Astrocyte of the spinal cord (primary cell): ENCODE measurements at places on chromosomes 6 and 20.

DNA sequence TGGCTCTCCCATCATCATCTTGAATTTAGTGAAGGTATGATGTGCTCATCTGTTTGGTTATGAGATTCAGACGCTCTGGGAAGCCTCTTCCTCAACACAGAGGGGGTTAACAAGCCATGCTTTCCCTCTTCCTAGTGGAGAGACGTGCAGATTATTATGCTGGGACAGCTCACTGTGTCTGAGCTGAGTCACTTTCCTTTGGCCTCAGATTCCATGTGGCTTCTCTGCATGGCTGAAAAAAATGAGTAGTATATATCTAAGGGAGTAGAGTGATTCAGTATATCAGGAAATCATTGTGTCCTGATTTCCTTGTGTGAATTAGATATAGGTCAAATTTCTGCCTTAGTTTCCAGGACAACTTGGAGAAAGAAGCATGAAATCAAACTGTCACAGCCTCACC, 52.6 kb downstream of the FIG4 start:
- DNase-seq: peak; percentile 83

DNA sequence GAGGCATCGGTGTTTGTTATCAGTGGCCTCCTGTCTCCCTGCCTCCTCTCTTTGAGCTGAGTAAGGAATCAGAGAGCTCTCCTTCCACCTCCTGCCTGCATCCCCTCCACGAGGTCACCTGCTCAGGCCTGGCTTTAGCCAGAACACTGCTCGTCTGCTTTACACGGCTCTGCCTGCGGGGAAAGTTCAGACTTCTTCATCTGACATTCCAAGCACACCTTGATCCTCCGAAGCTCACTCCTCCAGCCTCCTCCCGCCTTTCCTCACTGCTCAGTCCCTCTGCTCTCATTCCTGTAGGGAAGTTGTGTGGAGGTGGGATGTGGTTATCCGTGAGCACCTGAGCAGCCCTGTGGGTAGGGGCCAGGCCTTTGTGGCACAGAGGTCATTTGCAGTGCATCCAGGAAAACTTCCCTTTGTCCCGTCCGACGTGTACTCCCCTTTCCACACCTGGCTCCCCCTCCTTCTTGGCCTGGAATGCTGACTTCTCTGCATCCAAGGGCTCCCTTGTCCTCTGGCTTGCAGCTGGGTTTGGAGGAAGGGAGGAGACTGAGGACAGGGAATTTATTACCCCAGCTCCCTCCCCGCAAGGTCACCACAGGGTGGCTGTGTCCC, 12.8 kb upstream of the CCDC167 start:
- no peak for DNase-seq

- DNase-seq: peak; percentile 51
These were observed 205.7 kb downstream of the DOK5 start for GRCh38 chr20:54680872-54681619.

- no peak for DNase-seq
These were observed 1395.7 kb upstream of the EYS start for GRCh38 chr6:67102743-67103142.

DNA sequence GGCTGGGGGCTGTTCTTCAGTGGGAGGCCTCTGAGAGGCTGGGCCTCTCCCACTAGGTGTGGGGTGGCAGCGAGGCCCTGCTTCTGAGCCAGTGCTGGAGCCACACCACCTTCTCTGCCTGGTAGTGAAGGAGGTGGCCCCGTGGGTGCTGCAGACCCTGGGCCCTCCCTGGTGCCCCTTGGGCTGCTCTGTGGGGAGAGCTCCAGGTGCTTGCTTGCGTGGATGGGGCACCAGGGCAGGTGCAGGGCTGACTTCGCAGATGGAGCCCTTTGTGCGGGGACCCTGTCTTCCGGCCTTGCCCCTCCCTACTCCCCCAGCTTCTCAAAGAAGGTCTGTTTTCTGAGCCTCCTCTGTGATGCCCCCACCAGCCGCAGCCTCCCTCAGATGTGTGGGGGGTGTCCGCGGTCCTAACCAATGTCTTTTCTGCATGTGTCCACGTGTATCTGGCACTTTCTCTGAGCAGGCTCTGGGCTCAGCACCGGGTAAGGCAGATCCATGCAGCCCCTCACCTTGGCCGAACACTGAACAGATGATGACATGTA, 17.2 kb upstream of the MYT1 start:
- no peak for DNase-seq

DNA sequence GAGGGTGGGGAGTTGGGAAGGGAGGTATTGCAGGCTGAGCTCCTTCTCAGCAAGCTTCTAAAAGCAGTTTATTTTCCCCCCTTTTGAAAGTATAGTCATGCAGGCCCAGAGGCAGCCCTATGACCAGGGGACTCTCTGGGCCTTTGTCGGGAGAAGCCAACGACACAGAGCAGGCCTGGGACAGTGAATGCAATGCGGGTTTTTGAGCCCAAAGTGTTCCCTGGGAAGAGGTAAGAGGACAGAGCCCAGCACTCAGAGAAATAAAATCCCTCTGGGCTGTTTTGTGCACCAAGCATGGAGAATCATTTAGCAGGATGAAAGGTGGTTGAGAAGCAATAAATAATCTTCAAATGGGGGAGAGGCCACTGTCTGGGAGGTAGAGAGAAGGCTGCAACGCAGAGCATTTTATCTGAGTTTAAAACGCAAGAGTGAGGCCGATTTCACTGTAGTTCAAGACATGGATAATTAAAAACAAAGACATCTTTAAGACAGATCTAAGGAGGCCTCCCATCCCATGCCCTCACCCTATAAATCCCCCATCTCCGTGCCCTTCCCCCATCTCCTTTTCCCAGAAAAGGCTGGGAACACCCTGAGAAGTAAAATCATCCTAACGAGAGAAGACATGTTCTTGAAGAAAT, 237.5 kb downstream of the CDC5L start:
- no peak for DNase-seq

GRCh38 chr20:43665466-43666176, 1.3 kb upstream of the MYBL2 start:
- DNase-seq: no peak

DNA sequence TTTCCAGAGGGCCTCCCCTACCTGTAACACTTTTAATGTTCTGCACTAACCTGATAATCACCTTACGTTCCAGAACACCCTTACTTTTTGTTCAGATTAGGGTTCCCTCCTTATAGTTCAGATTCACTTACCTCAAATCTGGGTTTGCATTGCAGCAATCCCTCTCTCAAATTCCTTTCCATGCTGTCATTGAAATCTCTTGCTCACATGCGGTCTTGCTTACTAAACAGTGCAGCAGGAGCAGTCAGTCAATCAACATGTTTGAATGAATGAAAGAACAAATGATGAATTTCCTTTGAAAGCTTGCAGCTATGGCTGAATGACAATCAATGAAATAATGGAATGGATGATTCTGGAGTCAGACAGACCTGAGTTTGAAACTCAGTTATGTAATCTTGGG, 200.1 kb downstream of the HIVEP2 start:
- no peak for DNase-seq

DNA sequence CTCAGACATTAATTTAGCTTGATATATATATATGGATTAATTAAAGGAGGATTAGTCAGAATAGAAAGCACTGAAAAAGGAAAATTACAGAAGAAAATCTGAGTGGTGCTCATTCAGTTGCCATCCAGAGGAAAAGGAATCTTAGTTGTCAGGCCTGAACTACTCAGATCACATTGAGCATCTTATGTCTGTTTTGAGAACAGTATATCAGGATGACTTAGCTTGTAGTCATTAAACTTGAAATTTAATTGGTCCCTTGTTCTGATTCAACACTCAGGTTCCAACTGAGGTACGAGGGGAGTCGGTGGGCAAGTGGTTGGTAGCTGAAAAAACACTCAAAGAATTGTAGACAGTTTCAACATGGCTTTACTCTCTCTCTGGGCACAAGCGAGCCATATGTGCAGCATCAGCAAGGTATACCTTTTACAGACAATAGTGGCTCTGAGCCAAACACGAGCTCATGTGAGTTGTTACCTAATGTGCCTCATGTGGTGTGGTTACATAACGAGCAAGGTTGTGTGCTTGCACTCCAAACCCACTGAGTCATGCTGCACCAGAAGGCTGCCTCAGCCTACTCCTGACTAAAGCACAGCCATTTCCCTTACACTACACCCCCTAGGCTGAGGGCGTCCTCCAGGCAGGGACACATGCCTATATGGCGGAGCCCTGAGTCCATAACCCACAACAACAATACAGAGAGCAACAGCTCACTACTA, 73.0 kb upstream of the HMGN3 start:
- no peak for DNase-seq

- DNase-seq: no peak
These were observed 3.3 kb downstream of the NPEPL1 start for GRCh38 chr20:58695895-58696375.

- DNase-seq: no peak
These were observed 254.3 kb downstream of the LMBRD1 start for GRCh38 chr6:69542494-69542893.
